Gastrocnemius medialis (tissue), 4 donors: ENCODE measurements at places on chromosomes 7 and 10. TPM values are rescaled to one million over a fixed set of nuclear protein-coding genes. Genes with fewer than 3 reads are reported as not detected.

GRCh38 chr10:132292287-132293200, 15.2 kb downstream of the STK32C start:
- H3K27me3 ChIP-seq: no peaks in the 10 kb centered on the region
- H3K4me1 ChIP-seq: no peaks in the 10 kb centered on the region
- DNase-seq: no peak

- H3K4me1 ChIP-seq: no peaks in the 10 kb centered on the region
- no peak for DNase-seq
- no peaks in the 10 kb centered on the region for H3K36me3 ChIP-seq
- H3K27ac ChIP-seq: no peak overlapping the region
- H3K4me3 ChIP-seq: no peak overlapping the region
- H3K27me3 ChIP-seq: no peaks in the 10 kb centered on the region
Measured at GRCh38 chr7:96827701-96828100, 118.1 kb upstream of the SEM1 start.

GRCh38 chr7:70135656-70136055, 537.4 kb downstream of the AUTS2 start:
- H3K4me3 ChIP-seq: no peak overlapping the region
- no peaks in the 10 kb centered on the region for H3K36me3 ChIP-seq
- H3K4me1 ChIP-seq: no peaks in the 10 kb centered on the region
- no peak for DNase-seq

The ANKRD30A gene
- not detected for total RNA-seq

DNA sequence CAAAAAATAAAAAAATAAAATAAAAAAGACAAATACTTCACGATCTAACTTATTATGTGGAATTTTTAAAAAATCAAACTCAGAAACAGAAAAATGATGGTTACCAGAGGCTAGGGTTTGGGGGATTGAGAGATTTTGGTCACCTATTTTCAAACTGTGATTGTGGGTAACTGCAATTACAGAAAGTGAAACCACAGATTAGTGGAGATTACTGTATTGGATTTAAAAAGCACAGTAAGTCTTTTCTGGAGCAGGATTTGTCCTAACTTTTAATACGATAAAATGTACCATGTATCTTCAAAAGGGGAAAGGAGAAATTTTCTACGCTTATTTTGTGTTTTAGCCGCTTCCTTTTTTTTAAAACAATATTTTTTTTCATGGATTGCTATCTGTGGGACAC, 1204.9 kb upstream of the LRRTM3 start:
- no peaks in the 10 kb centered on the region for H3K4me1 ChIP-seq
- no peaks in the 10 kb centered on the region for H3K27me3 ChIP-seq
- DNase-seq: no peak

- no peak within 1 kb of the TSS for H3K27ac ChIP-seq
- H3K4me3 ChIP-seq: peak within 1 kb of the TSS; percentile 61
- DNase-seq: no peak
- no peaks in the 10 kb centered on the region for H3K36me3 ChIP-seq
- H3K4me1 ChIP-seq: no peaks in the 10 kb centered on the region
Measured at GRCh38 chr10:132186488-132187429, at the start of gene DPYSL4. Gene DPYSL4, plus strand, starts transcription at chr10:132186948. Its CDS starts 116 bp downstream, at chr10:132187064.

- H3K4me3 ChIP-seq: no peak overlapping the region
- no peaks in the 10 kb centered on the region for H3K27me3 ChIP-seq
- H3K36me3 ChIP-seq: no peaks in the 10 kb centered on the region
- DNase-seq: no peak
- no peaks in the 10 kb centered on the region for H3K4me1 ChIP-seq
Measured at GRCh38 chr7:36441344-36442022, 51.8 kb downstream of the ANLN start.

The NPY4R2 gene
- total RNA-seq: not detected

GRCh38 chr10:89085153-89085552, 94.6 kb downstream of the FAS start:
- H3K4me3 ChIP-seq: no peak overlapping the region
- no peak for DNase-seq
- H3K27me3 ChIP-seq: no peaks in the 10 kb centered on the region
- no peaks in the 10 kb centered on the region for H3K36me3 ChIP-seq

DNA sequence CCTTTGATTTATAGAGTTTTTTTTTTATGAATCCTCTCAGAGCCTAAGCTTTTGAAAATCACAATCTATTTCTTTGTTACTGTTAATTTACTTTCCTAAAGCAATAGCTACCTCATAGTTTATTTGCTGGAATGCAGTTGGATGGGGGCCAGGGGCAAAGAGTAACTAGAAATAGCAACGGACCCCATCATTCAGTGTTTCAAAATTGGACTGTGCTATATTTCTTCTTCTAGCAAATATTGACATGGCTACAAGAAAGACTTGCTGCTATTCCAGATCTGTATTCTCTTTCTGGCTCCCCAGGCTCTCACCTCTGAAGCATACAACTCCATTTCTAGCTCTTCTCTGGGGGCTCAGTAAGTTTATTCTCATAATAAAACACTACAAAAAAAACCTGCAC, 661.6 kb upstream of the NRG3 start:
- no peak overlapping the region for H3K27ac ChIP-seq
- no peak overlapping the region for H3K4me3 ChIP-seq
- no peaks in the 10 kb centered on the region for H3K4me1 ChIP-seq
- no peaks in the 10 kb centered on the region for H3K36me3 ChIP-seq
- DNase-seq: no peak
- no peaks in the 10 kb centered on the region for H3K27me3 ChIP-seq

DNA sequence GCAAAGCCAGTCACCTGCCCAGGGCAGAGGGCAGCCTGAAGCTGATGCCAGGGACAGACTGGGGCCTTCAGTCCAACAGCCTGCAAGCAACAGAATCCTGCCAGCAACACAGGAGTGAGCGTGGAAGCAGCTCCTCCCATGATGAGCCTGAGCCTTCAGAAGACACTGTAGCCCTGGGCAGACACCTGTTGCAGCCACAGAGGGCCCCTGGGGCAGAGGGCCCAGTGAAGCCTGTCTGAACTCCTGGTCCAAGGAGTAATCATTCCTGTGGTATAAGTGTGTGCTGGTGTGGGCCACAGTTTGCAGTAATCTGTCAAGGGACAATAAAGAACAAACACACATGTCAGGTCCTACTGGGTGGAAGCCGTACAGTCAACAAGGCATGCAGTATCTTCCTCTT, 2.9 kb upstream of the PFKP start:
- H3K36me3 ChIP-seq: no peaks in the 10 kb centered on the region
- H3K27ac ChIP-seq: no peak overlapping the region
- peaks cover 24% of the 10 kb centered on the region for H3K27me3 ChIP-seq
- peaks cover 22% of the 10 kb centered on the region for H3K4me1 ChIP-seq
- no peak overlapping the region for H3K4me3 ChIP-seq
- no peak for DNase-seq

The ADAM22 gene
- total RNA-seq: 0.12 TPM

The FAM25G gene
- not detected for total RNA-seq

The XPNPEP1 gene
- 39.9 TPM for total RNA-seq

- H3K4me3 ChIP-seq: no peak overlapping the region
- no peaks in the 10 kb centered on the region for H3K36me3 ChIP-seq
- no peak for DNase-seq
Measured at GRCh38 chr7:150432915-150433892, 17.2 kb upstream of the GIMAP8 start.

DNA sequence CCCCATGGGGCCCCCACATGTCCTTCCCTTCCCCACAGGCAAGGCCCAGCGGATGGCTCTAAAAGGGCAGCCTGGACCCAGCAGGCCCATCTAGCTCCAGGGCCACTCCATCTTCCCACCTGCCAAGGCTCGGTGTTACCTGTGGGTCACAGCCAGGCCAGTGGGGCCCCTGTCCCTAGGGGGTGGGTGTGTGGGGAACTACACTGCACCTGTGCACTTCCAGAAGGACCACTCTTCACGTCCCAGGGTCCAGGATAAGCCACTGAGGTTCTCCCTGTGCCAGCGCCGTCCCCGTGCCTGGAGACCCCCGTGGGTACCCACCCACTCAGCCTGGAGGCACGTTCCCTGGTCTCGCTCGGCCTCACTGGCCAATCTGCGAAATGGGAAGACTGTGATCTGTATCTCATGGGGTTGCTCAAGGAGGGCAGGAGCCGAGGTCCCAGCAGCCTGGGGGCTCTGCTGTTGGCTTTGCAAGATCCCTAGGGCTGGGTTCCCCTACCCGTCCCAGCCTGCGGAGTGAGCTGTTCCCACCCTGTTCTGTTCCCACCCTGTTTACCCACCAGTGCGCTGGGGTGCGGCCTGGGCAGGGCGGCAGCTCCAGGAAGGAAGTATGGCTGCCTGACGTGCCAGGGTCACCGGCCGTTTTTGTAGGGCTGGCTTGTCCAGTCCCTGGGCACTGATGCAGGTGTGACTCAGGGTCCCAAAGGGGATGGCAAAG, 4.6 kb downstream of the PWWP2B start:
- H3K27ac ChIP-seq: no peak overlapping the region
- H3K36me3 ChIP-seq: peaks cover 15% of the 10 kb centered on the region
- peaks cover 27% of the 10 kb centered on the region for H3K4me1 ChIP-seq

GRCh38 chr10:74842301-74842954, 16.0 kb downstream of the KAT6B start:
- DNase-seq: no peak
- no peak overlapping the region for H3K4me3 ChIP-seq
- peak overlapping the region; percentile 71 for H3K27ac ChIP-seq
- peaks cover 30% of the 10 kb centered on the region for H3K4me1 ChIP-seq
- no peaks in the 10 kb centered on the region for H3K27me3 ChIP-seq
- no peaks in the 10 kb centered on the region for H3K36me3 ChIP-seq

DNA sequence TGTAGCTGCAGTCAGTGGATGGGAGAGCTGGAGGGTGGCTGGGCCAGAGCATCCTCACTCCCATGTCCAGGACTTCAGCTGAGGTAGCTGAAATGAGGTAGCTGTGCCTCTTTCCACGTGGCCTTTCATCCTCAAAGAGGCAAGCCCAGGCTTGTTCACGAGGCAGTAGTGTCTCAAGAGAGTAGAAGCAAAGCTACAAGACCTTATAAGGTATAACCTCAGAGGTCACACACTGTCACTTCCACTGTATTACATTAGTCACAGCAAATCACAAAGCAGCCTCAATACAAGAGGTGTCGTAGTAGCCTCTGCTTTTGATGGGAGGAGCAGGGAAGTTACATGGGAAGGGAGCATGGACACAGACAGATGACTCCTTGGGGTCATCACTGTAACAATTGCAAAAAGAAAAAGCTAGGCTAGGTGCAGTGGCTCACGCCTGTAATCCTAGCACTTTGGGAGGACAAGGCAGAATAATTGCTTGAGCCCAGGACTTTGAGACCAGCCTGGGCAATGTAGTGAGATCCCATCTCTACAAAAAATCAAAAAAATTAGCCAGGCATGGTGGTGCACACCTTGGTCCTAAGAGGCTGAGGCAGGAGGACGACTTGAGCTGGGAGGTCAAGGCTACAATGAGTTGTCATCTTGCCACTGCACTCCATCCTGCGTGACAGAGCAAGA, 97.5 kb downstream of the SKIDA1 start:
- no peak for DNase-seq
- H3K4me1 ChIP-seq: no peaks in the 10 kb centered on the region
- no peaks in the 10 kb centered on the region for H3K36me3 ChIP-seq
- no peaks in the 10 kb centered on the region for H3K27me3 ChIP-seq

DNA sequence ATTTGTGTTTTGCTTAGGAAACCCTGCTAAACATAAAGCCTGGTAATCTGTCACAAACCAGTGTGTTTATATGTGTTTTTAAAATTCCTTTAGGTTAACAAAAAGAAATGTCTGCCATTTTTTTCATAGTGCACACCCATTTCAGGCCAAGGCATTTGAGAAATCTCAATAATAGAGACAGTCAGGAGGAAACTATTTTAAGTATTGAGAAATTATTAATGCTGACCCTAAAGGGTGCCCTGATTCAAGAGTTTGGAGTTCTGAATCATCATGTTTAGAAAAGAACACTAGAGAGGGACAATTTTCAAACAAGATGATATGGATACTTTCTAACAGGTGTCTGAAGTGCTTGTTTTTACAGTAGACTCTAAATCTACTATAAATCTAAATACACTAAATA, 28.7 kb downstream of the MALRD1 start:
- no peaks in the 10 kb centered on the region for H3K36me3 ChIP-seq
- H3K27ac ChIP-seq: no peak overlapping the region
- H3K4me1 ChIP-seq: no peaks in the 10 kb centered on the region
- DNase-seq: no peak
- H3K4me3 ChIP-seq: no peak overlapping the region

DNA sequence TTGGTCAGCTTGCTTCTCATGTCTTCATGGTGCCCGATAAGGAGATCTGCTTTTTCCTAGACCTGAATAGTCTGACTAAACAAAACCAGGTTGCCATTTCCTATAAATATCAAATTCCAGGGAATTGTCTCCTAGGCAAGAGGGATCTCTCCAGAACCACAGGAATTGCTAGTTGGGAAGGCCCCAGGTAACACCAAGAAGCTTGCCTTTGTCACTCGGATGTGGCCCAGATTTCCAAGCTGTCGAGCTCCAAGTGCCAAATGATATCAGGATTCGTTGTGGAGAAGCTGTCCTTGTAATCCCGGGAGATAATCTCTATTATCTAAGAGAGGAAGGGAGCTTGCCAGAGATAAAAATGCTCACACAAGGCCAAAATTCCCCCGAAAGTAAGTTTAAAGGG, 1288.5 kb upstream of the AUTS2 start:
- no peak for DNase-seq
- no peaks in the 10 kb centered on the region for H3K4me1 ChIP-seq
- no peak overlapping the region for H3K27ac ChIP-seq

The PTPN20 gene
- total RNA-seq: 5.3 TPM

The PRRT4 gene
- 1.0 TPM for total RNA-seq

DNA sequence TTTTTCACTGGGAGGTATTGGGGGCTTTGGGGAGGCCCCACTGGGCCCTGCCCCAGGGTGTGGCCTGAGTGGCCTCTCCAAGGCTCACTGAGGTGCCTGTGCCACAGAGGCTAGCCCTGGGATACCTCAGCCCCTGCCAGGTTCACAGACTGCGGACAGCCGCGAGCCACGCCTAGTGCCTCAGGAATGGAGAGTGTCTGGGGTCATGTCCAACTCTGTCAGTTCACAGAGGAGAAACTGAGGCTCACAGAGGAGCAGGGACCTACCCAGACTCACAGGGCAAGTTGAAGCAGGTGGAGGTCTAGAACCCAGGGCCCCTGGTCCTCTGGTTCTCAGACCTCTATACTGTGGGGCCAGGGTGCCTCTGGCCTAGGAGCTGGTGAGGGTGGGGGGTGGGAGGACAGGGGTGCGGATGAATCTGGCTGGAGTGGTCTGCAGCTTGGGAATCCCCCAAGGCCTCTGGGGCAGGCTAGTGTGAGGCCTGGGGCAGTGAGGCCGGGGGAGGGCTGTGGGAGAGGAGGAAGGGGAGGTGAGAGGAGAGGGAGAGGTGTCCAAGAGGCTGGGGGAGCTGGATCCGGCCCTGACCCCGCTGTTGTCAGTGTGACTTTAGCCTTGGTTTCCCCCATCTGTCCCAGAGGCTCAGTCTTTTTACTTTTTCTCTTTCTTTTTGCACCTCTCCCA, 20.0 kb downstream of the NEURL1 start:
- H3K27ac ChIP-seq: no peak overlapping the region
- H3K36me3 ChIP-seq: no peaks in the 10 kb centered on the region
- no peak overlapping the region for H3K4me3 ChIP-seq
- DNase-seq: no peak

GRCh38 chr10:119357412-119358151, 150.2 kb downstream of the GRK5 start:
- no peaks in the 10 kb centered on the region for H3K27me3 ChIP-seq
- DNase-seq: no peak
- H3K36me3 ChIP-seq: no peaks in the 10 kb centered on the region
- no peak overlapping the region for H3K27ac ChIP-seq
- peaks cover 10% of the 10 kb centered on the region for H3K4me1 ChIP-seq
- H3K4me3 ChIP-seq: no peak overlapping the region

GRCh38 chr7:148021507-148022045, 569.0 kb upstream of the C7orf33 start:
- H3K36me3 ChIP-seq: no peaks in the 10 kb centered on the region
- no peaks in the 10 kb centered on the region for H3K4me1 ChIP-seq
- H3K4me3 ChIP-seq: no peak overlapping the region

GRCh38 chr7:22262538-22262937, 94.4 kb downstream of the RAPGEF5 start:
- H3K27ac ChIP-seq: no peak overlapping the region
- H3K4me1 ChIP-seq: no peaks in the 10 kb centered on the region
- no peak for DNase-seq
- H3K27me3 ChIP-seq: no peaks in the 10 kb centered on the region
- no peak overlapping the region for H3K4me3 ChIP-seq
